ENCODE measurements at places on chromosomes 11 and 22.

- no peak for DNase-seq
Observed at GRCh38 chr22:24138649-24139420, 42.5 kb upstream of the SUSD2 start.

DNA sequence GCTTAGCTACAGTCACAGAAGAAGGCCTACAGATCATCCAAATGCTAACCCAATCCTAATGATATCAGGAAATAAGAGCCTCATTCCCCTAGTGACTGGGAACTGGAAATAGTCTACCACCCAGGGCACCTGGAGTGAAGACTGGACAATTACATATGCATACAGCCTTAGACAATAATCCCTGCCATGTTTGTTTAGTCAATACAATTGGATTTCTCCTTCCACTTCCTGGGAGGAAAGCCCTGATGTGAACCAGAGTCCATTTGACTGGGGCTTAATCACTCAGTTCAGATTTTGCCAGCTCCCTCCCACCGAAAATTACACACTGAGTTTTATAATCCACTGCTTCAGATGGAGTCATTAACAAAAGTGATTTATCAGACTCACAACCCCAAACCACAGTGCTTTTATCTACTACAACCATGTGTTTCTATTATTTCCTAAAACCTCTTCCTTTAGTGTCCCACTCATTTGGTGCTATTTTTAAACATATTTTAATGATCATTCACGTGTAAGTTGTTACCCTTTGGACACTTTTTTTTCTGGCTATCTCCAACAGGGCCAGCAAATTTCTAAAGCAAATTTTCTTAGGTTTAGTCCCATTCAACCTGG lies 29.9 kb downstream of the CWF19L2 start:
- DNase-seq = no peak

GRCh38 chr22:20296598-20296997 lies 23.3 kb downstream of the DGCR6L start:
- no peak for DNase-seq

DNA sequence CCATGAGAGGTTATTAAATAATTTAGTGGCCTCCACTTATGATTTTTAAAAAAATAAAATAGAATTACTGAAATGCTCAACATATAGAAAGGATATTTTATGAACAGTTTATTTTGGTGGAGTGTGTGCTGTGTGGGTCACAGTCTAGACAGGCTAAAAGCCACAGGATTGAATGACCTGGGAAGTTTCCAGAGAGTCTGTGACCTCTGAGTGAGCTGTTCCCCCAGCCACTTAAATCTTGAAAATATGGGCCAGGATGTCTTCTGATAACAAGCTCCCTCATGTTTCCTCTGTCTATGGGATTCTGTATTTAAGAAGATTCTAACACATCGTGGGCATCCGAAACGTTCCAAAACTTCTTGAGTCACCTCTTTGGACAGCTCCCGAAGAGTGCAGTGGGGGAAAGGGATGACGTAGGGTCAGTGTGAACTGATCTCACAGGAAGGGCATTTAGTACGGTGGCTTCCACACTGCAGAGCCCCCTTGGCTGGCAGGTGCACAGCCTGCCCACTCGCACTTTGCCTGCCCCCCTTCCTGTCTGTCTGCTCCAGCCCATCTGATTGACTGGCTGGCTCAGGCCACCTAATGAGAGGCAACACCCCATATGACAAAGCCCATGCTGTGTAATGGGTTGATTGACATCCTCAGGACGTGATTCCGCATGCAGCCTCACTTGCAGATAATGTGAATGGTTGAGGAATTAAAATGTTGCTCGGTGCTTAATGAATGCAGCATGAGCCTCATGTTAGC lies 97.4 kb downstream of the NTM start:
- DNase-seq = no peak

DNA sequence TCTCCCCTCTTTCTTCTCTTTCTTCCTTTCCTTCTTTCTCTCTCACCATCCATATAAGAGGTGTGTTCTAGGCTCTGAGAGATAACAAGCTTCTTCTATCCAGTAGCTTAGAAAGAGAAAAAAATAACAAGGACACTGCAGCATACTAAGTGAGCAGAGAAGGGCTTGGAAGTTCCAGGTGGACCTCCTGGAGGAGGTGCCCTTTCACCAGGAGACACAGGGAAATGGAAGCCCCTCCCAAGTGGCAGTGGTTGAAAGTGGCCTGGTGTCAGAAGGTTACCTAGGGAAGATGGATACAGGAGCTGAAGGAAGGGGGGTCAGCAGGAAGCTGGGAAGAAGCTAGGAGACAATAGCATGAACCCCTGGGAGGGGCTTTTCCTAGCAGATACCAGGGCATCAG lies 5.5 kb downstream of the DCHS1 start:
- DNase-seq = no peak

DNA sequence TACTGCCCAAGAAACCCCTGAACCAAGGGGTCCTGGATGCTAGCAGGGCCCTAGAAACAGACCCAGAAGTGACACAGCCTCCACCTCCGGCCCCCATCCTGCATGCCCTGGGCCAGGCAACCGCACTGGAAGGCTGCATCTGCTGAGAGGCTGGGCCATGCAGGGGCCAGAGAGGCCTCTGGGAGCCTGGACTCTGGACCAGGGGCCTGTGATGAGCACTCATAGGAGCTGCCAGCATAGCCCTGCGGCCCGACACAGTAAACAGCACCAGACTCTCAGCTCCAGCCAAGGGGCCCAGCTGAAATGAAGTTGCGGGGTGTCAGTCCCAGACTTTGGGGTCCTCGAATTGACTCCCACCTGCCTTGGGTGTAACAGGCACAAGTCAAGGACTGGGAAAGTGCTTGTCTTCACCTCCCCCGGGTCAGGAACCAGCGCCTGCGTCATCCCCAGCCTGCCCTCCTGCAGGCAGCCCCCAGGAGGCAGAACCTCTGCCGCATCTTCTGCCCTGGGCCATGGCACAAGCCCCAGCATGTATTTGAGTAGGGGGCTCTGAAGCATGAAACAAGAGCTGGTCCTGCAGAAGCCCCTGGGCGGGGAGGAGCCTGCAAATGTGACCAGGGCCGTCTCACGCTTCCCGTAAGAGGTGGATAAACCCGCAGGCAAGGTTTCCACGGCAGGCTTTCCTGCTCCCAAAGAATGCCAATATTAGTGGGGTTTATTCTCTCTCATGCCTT lies 25.2 kb upstream of the CCND1 start:
- no peak for DNase-seq

DNA sequence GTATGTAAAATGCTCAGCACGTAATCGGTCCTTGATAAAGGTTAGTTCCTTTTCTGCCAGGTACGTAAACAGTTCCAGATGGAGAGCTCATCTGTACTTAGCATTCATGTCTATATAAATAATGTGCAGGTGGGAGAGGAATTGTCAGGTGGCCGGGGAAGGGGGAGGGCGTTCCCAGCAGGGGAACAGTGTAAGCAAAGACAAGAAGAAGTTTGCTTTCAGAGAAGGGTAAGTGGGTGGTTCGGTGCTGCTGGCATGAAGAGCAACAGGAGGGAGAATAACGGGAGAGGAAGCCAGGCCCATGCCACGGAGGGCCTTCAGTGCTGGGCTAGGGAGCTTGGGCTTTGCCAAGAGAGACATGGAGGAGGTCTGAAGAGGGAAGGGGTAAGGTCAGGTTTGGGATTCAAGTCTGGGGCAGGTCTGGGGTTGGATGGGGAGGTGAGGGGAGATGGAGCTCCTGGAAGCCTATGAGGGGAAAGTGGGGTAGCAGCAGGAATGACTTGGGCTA lies 11.4 kb upstream of the WNT11 start:
- no peak for DNase-seq

- DNase-seq = no peak
Observed at GRCh38 chr22:48489551-48490499, 1337.8 kb downstream of the BRD1 start.

- no peak for DNase-seq
Observed at GRCh38 chr11:129795089-129795488, 20.6 kb upstream of the TMEM45B start.

- no peak for DNase-seq
Observed at GRCh38 chr11:95138448-95138847, 48.8 kb downstream of the ENDOD1 start.

- no peak for DNase-seq
Observed at GRCh38 chr11:79794484-79795393, 353.9 kb upstream of the TENM4 start.

GRCh38 chr22:26906464-26906863 lies 249.1 kb downstream of the MIAT start:
- DNase-seq = no peak

DNA sequence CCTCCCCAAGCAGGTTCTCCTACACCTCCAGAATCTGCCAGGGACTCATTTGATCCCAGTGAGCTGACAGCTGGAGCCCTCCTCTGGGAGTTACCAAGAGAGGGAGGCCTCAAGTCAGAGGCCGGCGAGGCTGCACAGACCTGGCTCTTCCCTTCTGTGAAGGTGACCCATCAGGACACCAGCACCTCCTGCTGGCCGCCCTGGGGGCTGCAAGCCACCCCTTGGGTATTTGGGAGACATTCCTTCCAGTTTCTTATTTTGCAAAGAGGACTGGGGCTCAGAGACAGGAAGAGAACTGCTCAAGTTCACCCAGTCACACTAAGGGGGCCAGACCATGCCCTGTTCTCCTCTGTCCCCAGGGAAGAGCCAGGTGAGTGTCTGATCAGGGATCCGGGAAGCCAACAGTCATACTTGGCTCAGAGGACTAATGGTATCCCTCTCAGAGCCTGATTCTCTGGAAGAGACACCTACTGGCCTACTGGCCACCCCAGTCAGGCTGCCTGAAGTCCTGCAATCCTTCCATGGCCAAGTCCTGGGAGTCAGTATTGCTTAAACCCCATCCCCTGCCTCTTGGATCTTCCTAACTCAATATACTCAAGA lies 40.5 kb upstream of the RIC3 start:
- no peak for DNase-seq

GRCh38 chr11:43200031-43200430 lies 111.8 kb upstream of the API5 start:
- DNase-seq = no peak
